ENCODE measurements at places on chromosomes 1 and 21.

GRCh38 chr21:44706026-44706705 is 5.2 kb downstream of the TSPEAR start:
- no peak for DNase-seq

GRCh38 chr1:160097911-160098851 is at the start of gene IGSF8:
Gene IGSF8 (minus strand): TSS chr1:160098619. CDS start chr1:160098472, 147 bp downstream.
- DNase-seq, result peak; percentile 95

DNA sequence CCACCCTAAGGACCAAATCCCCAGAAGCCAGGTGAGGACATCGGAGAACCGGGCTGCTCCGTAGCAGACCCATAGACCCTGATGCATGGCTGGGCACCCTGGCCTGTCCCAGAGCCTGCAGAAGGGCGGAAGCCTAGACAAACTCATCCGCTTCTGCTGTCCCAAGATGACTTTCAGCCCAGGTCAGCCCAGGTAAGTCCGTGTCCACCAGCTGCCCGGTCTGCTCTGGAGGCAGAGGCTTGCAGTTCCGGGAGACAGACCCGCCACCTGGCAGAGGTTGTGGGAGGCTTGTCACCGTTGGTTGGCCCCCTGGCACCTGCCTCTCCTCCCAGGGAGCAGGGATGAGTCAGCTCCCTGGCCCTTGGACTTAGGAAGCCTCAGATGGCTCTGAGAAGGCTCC is 22.8 kb upstream of the POFUT2 start:
- no peak for DNase-seq

- DNase-seq, result no peak
Observed at GRCh38 chr1:176029155-176029554, 177.9 kb downstream of the COP1 start.

DNA sequence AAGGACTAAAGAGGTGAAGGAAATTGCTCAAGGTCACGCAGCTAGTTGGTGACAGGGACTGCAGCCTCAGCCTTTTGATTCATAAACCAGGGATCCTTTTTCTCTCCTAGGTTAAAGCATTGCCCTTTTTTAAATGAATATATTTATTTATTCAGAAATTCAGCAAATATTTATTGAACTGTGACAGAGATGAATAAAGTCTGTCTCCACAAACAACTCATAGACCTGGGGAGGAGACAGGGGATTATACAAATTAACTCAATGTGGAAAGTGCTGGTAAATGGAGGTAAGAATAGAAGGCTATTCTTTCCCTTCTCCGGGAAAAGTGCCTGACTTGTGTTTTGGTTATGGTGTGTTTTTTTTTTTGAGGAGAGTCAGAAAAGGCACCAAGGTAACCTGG is 110.7 kb downstream of the ROR1 start:
- no peak for DNase-seq

GRCh38 chr1:202181586-202181985 is 12.0 kb upstream of the LGR6 start:
- DNase-seq, result no peak

- DNase-seq, result no peak
Observed at GRCh38 chr1:167148421-167148820, 54.5 kb downstream of the STYXL2 start.

- no peak for DNase-seq
Observed at GRCh38 chr1:64624218-64624713, 120.6 kb upstream of the RAVER2 start.

DNA sequence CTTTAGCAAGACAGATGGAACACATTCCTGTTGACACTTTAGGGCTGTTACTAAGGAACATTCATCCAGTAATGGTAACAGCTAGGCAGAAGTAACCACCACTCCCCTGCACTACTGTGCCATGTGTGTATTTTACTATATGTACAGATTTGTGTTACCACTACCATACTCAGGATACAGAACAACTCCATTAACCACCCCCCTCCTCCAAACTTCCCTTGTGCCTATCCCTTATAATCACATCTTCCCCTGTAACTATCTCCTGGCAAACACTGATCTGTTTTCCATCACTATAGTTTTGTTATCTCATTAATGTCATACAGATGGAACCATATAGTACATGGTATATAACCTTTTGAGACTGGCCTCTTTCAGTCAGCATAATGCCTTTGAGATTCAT is 3.9 kb upstream of the POU2F1 start:
- DNase-seq, result no peak

GRCh38 chr21:41956926-41957729 is 3.3 kb upstream of the C2CD2 start:
- DNase-seq, result no peak

- DNase-seq, result no peak
Observed at GRCh38 chr1:63645317-63645716, 52.1 kb downstream of the PGM1 start.

- DNase-seq, result no peak
Observed at GRCh38 chr1:189673217-189673616, 804.4 kb downstream of the BRINP3 start.

GRCh38 chr21:34639882-34640788 is 25.2 kb upstream of the RCAN1 start:
- DNase-seq, result no peak

DNA sequence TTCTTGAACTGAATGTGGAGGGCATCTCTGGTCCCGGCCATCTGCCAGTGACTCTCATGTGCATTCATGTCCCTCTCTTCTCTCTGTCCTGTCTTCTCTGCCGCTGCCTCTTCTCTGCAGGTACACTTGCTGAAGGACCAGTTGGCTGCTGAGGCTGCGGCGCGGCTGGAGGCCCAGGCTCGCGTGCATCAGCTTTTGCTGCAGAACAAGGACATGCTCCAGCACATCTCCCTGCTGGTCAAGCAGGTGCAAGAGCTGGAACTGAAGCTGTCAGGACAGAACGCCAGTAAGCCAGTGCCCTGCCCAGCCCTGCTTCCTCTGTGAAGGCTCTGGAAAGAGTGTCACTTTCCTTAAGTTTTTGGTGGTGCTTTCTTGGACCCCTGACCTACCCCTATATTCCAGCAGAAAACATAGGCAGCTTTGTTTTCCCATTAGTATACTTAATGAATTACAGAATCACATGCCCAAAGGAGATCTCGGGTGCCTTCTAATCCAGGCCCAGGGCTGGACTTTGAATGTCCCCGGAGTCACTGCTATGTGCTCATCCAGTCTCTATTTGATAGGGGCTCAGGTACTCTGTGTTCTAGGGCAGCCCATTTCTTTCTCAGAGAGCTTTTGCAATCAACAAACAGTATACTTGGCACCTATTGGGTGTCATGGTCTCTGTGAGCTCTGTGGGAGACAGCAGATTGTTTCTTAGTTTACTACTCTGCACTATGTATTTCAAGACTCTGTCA is 11.2 kb downstream of the SPATA46 start:
- DNase-seq, result no peak

DNA sequence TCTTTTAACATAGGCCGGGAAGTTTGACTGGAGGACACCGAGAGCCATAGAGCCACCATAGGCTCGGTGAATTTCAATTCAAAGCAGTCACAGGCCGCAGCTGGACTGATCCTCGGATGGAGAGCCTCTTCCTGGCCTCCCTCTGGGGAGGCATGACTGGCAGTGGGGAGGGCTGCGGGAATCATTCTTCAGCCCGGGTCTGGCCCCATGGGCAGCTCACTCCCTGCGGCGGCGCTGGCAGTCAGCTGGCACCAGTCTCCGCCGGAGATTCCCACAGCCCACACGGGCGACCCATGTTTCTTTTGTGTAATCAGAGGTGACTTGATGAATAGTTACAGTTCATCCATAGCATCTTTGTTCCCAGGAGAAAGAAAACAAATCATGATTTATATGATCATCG is 10.6 kb downstream of the ESPN start:
- DNase-seq, result no peak

- no peak for DNase-seq
Observed at GRCh38 chr1:51342591-51343206, 12.3 kb upstream of the TTC39A start.

GRCh38 chr1:29809446-29810120 is 573.3 kb downstream of the PTPRU start:
- no peak for DNase-seq

DNA sequence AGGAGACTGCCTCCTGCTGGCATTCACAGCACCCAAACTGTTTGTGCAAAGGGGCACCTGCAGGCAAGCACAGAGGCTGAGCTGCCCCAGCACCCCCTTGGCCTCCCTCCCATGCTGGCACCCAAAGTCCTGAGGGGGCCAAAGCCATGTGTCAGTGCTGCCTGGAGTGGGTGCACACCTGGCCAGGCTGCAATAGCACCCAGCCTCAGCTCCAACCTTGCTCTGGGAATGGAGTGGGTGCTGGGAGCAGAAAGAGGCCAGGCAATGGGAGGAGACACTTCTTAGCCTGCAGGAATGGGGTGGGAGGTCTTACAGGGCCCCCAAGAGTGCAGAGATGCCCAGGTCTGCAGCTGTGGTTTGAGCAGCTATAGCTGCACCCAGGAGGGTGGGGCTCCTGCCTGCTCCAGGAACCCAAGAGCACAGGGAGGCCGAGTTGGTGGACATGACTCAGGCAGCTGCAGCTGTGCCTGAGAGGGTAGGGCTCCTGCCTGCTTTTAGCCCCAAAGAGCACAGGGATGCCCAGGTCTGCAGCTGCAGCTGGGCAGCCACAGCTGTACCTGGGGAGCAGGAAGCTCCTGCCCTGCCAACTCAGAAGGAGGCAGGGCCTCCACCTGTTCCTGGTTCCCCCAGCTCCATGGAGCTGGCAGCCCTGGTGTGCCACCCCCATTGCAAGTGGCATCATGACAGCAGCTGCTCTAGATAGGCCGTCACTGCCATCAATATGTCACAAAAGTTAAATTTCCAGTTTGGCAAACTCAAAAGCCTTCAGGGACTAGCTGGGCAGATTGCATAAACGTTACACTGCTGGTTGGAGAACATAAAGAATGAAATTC is 5.3 kb upstream of the CHD1L start:
- DNase-seq, result no peak

DNA sequence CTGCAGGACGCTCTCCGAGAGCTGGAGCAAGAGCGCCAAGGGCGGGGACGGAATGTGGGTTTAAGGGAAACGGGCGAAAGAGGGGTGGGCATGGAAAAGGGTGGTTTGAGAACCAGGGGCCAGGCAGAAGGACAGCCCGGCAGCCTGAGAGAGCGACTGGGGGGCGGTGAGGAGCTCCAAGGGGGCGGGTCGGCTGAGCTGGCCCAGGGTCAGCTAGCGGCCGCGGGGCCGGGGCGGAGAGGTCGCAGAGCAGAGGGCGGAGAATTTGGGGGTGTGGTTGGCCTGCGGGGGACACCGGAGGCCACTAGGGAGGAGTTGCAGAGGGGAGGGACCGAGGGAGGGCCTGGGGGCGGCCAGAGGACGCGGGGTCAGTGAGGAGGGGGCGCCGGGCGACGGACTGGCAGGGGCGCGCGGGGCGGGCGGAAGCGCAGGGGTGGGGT is 54.7 kb downstream of the NDUFS5 start:
- DNase-seq, result no peak

GRCh38 chr1:43000271-43000670 is 41.6 kb upstream of the SLC2A1 start:
- no peak for DNase-seq

GRCh38 chr1:87330057-87330884 is 1.6 kb downstream of the LMO4 start:
- no peak for DNase-seq

DNA sequence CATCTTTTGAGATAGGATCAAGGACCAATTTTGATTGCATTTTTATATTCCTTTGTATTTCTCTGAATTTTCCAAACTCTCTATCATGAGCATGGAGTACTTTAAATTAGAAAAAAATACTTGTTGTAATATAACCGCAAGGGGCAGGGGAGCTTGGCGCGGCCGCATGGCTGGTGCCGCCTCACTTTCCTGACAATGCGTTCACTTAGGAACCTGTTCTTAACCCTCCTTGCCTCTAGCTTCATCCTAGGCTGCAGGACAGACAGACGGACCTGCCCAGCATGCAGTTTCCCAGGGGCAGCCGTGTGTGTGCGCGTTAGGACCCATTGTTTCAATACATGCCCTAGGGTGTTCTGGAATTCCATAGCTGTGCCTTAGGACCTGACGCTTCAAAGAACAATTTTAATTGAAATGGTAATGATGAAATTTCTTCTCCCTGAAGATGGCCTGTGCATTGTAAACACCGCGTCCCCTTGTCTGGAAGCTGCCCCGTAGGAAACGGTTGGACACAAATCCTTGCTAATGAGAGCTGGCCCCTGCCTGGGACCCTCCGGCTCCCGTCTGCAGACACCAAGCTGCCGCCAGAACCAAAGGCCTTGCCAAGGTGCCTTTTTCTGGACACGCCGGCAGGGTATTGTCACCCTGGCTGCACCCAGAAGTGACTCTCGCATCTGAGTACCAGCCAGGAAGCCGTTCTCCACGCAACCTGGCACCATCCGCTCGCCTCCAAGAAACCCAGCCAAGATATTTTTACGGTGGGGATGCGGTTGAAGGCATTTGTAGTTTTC is 466.4 kb downstream of the NPHP4 start:
- no peak for DNase-seq

DNA sequence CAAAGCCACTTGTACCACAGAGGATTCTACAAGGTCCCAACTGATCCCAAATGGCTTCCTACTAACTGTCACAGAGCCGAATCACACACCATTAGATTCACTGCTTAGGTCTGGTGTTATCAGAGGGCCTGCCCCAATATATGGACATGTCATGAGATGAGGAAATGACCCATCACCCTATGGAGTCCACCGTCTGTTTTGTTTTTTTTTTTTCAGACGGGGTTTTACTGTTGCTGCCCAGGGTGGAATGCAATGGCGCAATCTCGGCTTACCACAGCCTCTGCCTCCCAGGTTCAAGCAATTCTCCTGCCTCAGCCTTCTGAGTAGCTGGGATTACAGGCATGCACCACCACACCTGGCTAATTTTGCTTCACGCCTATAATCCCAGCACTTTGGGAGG is 83.8 kb upstream of the ETS2 start:
- DNase-seq, result no peak

DNA sequence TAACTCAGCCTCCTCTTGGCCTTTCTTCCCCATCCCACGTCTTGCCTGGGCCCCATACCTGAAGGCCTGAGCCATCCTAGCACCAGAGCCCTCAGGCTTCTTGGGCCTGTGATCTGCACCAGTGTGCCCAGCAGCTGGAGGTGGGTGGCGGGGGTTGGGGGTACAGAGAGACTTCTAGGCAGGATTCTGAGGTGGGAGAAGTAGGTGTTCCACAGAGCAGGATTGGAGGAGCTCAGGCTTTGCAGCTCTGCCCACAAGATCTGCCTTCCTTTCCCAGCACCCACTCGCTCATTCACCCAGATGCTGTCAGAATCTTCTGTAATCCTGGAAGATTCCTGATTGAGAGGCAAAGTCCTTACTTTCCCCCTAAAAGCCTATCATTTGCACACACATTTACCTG is 10.0 kb upstream of the GJB5 start:
- DNase-seq, result no peak
